ENCODE measurements at places on chromosomes 3 and 15.

DNA sequence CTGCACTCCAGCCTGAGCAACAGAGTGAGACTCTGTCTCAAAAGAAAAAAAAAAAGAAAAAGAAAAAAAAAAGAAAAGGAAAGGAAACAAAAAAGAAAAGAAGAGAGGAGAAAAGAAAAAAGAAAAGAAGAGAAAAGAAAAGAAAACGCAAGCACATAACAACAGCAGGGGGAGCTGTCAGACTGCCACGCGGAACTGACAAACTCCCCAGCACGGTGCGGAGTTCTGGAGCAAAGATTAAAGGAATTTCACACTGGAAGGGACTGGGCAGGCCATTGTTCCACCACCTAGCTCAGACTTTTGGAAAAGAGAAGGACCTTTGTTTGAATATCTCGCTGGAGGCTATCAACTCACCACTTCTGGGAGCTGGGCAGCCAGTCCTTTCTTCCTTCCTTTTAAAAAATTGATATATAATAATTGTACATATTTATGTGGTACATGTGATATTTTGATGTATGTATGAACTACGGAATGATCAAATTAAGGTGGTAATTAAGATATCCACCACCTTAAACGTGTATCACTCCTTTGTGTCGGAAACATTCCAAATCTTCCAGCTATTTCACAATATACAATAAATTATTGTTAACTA, 40.5 kb downstream of the DPPA2 start:
- DNase-seq, result no peak

- no peak for DNase-seq
These were observed 3.7 kb upstream of the TF start for GRCh38 chr3:133742351-133743091.

DNA sequence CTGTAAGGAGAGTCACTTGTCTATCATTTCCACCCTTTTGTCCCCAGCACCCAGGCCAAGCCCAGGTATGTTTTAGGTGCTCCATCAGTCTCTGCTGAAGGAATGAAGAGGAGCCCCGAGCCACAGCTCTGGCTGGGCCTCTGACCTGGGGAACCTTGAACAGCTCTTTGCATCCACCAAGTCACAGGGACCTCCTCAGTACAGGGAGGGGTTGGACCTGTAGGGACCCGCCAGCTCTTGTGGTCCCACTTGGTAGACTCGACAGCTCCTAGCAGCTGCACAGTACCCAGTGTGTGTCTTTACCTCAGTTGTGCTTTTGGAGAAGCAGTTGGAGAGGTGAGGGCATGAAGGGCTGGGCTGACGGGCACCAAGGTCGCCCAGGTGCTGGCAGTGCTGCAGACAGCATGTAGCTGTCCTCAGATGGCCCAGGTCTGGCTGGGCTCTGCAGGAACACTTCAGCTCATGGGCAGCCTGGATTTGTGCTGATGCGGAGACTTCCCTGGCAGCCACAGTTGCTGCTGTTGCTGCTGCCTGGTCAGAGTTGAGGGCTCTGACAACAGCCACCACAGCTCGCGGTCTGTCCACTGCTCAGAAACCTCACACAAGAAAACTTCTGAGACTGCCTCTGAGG, 123.6 kb downstream of the CACNA1D start:
- no peak for DNase-seq

DNA sequence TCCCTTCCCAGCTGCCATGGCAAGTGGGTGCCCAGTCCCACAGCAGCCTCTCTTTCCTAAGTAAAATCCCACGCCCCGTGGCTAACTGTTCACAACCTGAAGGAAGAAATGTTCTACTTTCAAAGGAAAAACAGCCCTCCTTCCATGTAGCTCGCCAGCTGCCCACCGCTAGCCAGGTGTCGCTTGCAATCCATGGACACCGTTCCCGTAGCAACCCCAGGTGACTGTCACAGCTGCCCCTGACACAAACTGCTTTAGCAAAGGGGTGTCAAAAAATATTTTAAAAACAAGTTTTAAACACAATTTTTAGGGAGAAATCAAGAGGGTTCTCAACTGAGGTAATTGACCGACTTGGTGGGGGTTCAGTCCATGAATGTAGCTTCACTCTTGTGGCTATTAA, 21.0 kb upstream of the CGNL1 start:
- DNase-seq, result no peak

GRCh38 chr3:78506061-78506460, 1261.7 kb downstream of the ROBO1 start:
- no peak for DNase-seq

DNA sequence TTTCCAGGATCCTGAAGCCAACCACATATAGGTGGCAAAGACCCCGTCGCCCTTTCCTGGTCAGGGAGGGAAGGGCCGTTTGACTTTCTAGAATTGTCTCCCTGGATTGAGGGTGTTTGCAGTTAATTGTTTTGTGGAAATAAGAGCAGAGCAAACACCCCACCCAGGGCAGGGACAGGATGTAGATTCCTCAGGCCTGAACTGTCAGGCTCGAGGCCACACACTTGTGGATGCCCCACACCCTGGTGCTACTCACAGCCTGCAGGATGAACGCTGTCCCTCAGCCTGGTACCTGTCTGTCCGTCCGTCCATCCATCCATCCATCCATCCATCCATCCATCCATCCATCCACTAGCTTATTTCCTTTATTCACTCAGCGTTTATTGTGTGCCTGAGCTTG, 29.9 kb upstream of the FLNB start:
- no peak for DNase-seq

DNA sequence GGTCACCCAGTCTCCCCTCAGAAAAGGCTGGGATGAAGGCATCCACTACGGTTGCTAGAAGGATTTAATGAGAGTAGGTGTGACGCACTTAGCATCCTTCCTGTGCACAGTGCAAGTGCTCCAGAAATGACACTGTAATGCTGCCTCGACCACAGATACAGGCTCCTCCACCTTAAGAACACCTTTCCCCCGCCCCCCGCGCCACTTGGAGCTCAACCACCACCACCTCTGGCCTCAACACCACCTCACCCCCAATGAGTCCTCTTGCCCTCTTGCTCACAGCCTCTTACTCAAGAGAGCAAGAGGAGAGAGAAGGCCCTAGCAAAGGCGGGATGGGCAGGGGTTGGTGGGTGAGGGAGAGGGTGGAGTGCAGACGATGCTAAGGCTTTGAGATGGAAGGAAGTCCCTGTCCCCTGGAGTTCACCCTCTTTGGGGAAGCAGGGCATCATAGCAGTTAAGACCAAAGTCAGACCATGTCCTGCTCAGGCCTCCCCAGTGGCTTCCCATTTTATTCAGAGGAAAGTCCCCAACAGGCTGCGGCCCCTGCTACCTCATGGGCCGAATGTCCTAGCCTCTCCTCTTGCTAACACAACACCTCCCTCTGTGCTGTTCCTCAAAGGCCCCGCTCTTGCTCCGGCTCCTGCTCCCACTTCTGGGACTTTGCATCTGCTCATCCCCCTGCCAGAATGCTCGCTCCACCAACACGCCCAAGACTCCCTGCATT, 8.3 kb downstream of the STARD5 start:
- DNase-seq, result no peak

DNA sequence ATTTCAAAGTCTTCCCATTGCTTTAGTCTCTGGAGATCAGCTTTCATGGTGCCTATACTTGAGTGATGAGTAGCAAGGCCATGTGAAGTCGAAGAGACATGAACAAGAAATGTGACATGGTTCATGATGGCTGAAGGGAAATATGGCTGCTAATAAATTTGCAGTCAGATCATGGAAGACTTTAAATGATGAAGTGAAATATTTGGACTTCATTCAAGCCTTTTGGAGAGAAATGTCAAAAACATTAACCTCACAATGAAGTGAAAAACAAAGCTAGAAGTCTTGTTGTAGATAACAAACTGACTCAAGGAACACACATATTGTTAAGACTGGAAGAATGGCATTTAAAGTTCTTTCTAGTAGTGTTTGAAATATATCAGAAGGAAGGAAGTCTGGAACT, 120.3 kb upstream of the CCDC54 start:
- DNase-seq, result no peak

GRCh38 chr15:79769069-79769481, 127.7 kb downstream of the MTHFS start:
- no peak for DNase-seq

DNA sequence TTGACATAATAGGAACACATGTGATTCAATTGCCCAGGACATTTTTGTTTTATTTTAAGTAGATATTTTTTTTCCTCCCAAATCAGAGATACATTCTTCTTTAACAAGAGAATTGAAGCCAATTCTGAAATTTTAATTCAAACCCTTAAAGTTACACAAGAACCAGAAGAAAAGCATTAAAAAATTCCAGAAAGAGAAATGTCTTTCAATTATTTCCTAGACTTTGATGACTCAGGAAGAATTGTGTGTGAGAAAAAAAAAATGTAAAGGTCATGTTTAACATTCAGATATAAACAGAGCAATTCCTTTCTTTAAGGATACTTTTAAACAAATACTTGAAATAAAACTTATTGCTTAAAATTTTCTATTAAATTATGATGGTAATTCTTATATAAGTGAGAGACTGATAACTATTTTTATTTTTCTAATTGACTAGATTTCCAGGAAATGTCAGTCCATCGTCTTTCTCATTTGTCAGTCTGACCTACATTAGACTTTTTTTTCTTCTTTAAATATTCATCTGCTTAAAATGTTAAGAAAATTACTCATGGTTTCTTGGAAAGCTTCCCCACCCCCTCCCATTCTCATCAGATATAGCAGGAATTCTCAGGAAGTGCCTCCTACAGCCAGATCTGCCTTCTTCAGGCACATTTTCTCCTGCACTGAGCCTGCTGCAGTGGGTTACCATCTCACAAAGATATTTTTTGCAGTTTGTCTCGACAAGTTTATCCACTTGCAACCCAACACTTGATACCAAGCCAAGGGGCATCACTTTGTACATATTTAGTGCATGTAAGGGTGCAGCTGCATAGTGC, 261.8 kb upstream of the CBLB start:
- no peak for DNase-seq

GRCh38 chr3:50599716-50600118, 11.9 kb downstream of the CISH start:
- DNase-seq, result no peak

DNA sequence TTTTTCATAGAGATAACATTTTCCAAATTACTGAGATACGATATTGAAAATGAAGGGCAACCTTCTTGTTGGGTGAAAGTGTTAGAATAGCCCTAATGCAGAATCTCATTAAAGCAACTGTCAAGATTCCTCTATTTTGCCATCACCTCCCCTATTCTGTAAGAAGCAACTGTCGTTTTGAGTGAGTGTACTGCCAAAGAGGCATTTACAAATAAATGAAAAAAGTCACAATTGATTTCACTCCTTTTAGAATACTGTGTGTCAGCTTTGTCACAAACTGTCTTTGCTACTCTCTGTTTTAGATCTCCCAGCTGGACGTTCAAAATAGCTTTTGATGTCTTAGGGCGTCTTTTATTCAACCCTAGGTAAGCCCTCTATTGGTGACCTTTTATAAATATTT, 322.8 kb upstream of the NAALADL2 start:
- no peak for DNase-seq

GRCh38 chr15:59543721-59544547, 67.6 kb upstream of the GCNT3 start:
- peak; percentile 21 for DNase-seq

DNA sequence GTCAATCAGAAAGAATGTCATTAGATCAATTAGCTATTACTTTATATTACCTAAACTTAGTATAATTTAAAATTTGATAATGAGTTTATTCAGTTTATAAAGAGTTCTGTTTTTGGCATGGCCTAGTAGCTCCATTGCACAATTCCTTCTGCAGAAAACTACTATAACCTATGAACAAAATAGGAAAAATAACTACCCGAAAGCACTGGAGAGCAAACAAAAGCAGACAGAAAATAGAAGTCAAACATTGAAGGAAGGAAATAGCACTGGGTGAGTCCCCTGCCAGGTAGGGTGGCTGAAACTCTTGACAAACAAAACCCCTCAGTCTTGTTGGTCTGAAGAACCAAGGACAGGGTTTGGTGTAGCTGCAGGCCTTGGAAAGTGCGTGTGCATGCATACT, 37.5 kb downstream of the CMC1 start:
- no peak for DNase-seq

DNA sequence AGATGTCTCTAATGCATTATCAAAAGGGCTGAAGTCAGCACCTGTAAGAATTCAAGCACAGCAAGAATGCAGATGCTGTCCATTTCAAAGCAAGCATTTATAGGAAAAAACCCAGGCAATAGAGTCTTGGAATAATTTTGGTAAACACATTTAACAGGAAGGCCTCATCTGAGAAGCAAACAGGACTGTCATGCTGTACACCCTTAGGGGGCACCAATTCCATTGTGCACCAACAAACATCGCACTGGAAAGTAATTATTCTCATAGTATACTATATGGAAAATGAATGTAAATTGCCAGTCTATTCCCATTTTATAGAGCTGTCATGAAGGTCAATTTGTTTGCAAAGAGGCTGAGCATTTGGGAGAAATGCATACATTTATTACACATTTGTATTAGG, 247.3 kb upstream of the SUCLG2 start:
- DNase-seq, result no peak

- DNase-seq, result no peak
These were observed 12.8 kb downstream of the PAK6 start for GRCh38 chr15:40251486-40252140.

DNA sequence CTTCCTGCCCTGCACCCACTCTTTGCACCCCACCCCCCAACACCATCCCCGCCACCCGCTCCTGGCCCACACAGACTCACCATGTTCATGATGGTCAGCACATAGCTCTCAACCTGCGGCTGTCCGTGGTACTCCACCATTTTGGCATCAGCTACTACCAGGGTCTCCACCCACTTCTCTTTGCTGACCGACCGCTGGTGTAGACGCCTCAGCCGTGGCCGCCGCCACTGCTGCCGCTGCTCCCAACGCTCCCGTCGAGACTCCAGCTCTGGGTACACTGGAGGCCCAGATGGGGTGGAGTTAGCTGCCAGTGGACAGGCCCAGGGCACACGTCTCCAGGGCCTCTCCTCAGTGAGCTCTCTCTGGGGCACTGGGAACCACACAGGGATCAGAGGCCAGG, 14.8 kb downstream of the ADAMTS7 start:
- DNase-seq, result no peak

DNA sequence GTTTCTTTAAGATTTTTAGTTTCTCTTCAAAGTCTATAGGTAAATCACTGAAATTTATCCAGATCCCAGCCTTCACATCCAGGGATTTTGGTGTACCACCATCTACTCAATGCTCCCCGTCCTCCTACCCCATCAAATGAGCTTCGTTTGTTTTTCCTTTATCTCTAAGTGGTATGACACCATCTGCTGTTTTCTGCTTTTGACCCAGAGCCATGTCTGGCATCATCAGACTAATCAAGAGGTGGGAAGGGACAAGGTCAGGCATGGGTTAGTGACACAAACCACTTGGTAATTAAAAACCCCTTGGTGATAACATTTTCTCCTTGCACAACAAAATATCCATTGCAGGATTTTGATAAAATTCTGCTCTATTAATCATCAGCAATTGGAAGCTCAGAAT, 92.7 kb upstream of the GOLGA8J start:
- no peak for DNase-seq

GRCh38 chr15:42711746-42712145, 25.2 kb downstream of the CDAN1 start:
- no peak for DNase-seq

GRCh38 chr3:69819282-69819681, 80.0 kb downstream of the MITF start:
- no peak for DNase-seq
